ENCODE measurements at places on chromosomes 7 and 10.

- DNase-seq = no peak
Measured at GRCh38 chr7:409339-410281, 110.0 kb downstream of the PDGFA start.

- DNase-seq = no peak
Measured at GRCh38 chr7:130426564-130426963, 14.3 kb downstream of the CEP41 start.

- no peak for DNase-seq
Measured at GRCh38 chr7:72429316-72429715, 17.2 kb upstream of the CALN1 start.

DNA sequence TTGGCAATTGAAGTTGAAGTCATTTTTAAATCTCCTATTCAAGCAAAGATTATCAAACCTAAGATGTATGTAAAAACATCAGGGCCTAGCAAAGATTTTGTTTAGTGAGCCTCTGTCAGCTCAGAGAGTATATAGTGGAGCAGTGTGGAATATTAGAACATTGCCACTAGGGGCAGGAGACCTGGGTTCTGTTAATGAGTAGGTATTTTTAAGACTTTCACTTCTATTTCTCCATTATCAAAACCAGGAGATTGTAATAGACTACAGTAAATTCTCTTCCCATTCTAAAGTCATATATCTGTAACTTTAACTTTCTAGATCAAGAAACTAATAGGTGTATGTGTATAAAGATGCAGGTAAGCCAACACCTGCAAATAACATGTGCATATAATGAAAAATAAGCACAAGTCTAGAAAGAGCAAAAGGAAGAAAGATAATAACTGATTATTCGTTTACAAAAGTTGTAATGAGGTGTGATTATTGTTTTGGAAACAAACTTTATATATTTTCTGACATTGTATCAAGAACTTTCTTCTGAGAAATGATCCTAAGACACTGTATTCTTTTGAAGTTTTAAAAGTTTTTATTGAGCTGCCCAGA is 64.4 kb downstream of the KCND2 start:
- DNase-seq = no peak

GRCh38 chr10:21238044-21238443 is 287.4 kb downstream of the SKIDA1 start:
- no peak for DNase-seq

GRCh38 chr7:138527746-138528223 is 67.7 kb downstream of the TRIM24 start:
- no peak for DNase-seq

- no peak for DNase-seq
Measured at GRCh38 chr7:7228967-7229366, 46.6 kb downstream of the C1GALT1 start.

- no peak for DNase-seq
Measured at GRCh38 chr7:74494076-74494548, 40.4 kb downstream of the GTF2IRD1 start.

DNA sequence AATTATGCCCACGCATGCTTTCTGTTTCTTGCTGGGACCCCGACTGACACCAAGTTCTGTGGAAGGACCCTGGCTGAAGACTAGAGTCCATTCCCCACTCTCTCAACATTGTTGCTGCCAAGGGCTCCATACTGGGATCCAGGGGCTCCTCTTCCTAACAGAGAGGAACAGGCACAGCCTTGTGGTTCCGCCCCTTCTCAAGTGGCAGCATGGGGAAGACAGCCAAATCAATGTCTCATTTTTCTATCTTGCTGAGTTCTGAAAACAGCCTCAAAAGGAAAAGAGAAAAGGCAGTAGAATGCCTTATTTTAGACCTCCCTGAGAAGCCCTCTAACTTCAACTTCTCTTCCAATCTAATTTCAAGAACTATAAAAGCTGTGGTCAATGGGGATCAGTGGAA is 23.7 kb upstream of the LAMB1 start:
- no peak for DNase-seq

GRCh38 chr7:71403202-71403946 is 271.4 kb downstream of the GALNT17 start:
- DNase-seq = no peak

GRCh38 chr7:2613098-2613930 is 18.5 kb upstream of the TTYH3 start:
- no peak for DNase-seq

DNA sequence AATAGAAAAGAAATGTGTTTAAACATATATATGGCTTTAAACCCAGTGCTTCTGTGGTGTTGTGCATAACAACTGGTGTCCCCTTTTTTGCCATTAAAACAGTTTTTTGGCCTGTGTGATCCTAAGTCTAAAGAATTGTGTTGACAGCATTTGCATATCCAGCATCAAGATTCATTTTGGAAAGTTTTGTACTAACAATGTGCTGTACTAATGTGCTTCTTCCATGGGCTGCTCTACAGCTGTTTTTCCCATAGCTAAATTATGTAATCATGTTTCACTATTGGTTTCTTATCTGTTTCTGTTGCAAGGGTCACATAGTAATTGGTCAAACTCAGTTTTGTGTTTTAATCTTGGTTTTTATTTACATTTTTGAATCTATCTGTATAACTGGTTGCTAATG is 5.5 kb downstream of the CNNM2 start:
- DNase-seq = no peak

GRCh38 chr10:104322416-104322782 is 15.9 kb downstream of the ITPRIP start:
- no peak for DNase-seq

GRCh38 chr10:45673074-45673648 is 589 bp upstream of the ZFAND4 start:
- DNase-seq = no peak

GRCh38 chr7:131294553-131294952 is 33.1 kb upstream of the MKLN1 start:
- no peak for DNase-seq

- no peak for DNase-seq
Measured at GRCh38 chr7:44757311-44757710, 8.7 kb downstream of the ZMIZ2 start.

DNA sequence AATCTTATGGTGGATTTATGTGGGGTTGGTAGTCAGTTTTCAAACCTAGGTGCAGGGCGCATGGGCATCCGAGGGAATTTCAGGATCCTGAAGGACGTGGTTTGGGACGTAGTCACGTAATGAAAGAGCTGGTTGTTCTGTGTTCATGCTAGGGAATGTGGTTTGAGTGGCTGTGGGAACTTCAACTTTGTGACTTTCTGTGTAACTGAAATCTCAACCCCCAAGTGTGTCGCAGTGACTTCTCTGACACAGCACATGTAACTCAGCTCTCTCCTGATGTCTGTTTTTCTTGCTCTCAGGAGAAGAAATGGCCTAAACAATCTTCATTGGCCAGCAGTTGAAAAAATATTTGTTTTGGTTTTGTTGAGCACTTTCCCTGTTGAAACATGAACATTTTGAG is 199.0 kb downstream of the PTEN start:
- DNase-seq = no peak

GRCh38 chr7:77839919-77840318 is 41.3 kb downstream of the PHTF2 start:
- DNase-seq = no peak

GRCh38 chr7:68485253-68485917 is 1112.9 kb upstream of the AUTS2 start:
- no peak for DNase-seq

DNA sequence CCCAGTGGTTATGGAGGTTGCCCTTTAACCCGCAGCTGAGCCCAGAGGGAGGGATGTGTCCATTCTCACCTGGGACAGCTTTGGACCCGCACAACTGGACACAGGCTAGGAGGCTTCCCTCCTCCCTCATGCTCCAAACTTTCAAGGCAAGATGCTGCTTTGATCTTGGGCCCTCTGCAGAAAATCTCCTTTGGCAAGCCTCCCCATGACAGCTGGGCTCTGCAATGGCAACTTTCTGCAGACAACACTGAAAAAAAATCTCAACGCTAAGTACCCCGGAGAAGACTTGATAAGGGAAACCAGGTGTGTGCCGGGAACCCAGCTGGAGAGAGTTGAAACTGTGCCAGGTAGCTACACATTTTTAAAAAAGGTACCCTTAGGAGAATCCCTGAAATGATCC is 610.1 kb downstream of the LRMDA start:
- no peak for DNase-seq

DNA sequence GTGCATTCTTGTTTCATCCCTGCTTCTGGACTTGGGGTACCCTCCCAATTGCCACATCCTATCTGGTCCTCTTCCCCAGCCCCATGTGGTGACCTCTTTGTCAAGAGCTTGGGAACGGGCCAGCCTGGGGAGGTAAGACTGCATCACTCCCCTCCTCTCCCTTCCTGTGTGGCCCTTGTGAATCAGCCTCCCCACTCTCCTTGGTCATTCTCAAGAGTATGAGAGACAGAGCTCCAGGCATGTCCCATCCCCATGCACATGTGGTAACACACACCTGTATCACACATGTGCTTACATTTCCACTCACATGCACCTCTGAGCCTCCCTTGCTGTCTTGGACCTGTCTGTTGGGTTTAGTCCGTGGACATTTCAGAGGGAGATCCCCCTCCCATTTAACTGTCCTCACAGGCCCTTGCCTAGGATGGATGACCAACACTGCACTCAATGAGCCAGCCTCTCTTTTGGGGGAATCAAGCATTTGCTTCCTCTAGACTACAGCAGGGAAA is 2.6 kb downstream of the MRPL43 start:
- DNase-seq = no peak

DNA sequence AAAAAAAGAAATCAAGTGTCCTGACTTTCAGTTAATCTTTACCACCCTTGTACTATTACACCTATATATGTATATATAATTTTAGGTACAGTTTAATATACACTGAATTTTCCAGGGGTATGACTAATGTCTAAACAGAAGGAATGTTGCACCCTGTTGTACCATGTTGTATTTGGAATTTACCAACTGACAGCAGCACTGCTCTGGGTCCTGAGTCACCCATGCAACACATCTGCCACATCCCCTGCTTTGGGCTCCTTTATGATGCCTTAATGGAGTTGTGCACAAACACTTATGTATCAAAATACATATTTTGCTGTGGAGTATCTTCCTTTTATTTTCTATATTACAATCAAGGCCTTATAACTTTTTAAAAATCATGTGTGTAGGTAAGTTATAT is 21.2 kb downstream of the YAE1 start:
- no peak for DNase-seq

GRCh38 chr7:116227678-116228239 is 17.4 kb downstream of the TES start:
- no peak for DNase-seq

GRCh38 chr10:75350791-75351190 is 50.8 kb downstream of the ZNF503 start:
- no peak for DNase-seq

- no peak for DNase-seq
Measured at GRCh38 chr10:35940141-35941041, 298.3 kb upstream of the FZD8 start.

- no peak for DNase-seq
Measured at GRCh38 chr7:143085109-143085508, 33.0 kb downstream of the OR6V1 start.

DNA sequence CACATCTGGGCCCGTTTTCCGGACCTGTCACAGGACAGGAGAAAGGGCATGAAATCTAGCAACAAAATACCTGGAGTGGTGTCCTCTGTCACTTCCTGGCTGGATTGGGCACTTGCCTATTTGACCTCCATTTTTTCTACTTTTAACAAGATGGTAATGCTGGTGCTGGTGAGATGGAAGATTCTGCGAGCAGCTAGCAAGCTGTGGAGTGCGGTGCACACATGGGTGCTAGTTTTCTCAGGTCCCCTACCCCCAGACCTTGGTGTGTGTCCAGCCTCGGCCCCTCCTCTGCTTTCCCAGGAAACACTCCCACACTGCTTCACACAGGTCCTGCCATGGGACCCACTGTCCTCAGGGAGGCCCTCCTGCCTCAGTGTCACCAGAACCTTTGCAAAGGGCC is 87.7 kb downstream of the WDR11 start:
- DNase-seq = no peak

- no peak for DNase-seq
Measured at GRCh38 chr7:115496006-115496405, 534.6 kb downstream of the TFEC start.

GRCh38 chr7:108137993-108138392 is 7.8 kb upstream of the LAMB4 start:
- DNase-seq = no peak

- no peak for DNase-seq
Measured at GRCh38 chr10:15849316-15849715, 11.0 kb downstream of the MINDY3 start.

DNA sequence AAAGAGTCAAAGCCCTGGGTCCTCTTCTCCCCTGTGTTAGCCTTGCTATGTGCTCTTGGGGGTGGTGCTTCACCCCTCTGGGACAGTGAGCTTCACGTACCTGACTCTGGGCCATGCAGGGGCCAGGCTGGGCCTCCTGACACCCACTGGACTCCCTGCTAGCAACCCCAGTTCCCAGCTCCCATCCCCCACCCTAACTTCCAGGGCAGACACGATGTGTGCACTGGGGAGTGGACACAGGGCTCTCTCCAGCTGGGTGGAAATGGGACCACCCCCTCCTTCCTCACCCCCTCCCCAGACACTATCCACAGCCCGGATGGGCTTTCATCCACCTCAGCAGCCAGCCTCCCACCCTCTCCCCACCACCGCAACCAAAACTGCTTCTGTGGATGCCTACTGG is 113.0 kb upstream of the ZNF479 start:
- no peak for DNase-seq

- peak; percentile 35 for DNase-seq
Measured at GRCh38 chr10:97689559-97690020, 2.5 kb upstream of the AVPI1 start.

- no peak for DNase-seq
Measured at GRCh38 chr7:47008461-47008860, 573.5 kb downstream of the TNS3 start.

DNA sequence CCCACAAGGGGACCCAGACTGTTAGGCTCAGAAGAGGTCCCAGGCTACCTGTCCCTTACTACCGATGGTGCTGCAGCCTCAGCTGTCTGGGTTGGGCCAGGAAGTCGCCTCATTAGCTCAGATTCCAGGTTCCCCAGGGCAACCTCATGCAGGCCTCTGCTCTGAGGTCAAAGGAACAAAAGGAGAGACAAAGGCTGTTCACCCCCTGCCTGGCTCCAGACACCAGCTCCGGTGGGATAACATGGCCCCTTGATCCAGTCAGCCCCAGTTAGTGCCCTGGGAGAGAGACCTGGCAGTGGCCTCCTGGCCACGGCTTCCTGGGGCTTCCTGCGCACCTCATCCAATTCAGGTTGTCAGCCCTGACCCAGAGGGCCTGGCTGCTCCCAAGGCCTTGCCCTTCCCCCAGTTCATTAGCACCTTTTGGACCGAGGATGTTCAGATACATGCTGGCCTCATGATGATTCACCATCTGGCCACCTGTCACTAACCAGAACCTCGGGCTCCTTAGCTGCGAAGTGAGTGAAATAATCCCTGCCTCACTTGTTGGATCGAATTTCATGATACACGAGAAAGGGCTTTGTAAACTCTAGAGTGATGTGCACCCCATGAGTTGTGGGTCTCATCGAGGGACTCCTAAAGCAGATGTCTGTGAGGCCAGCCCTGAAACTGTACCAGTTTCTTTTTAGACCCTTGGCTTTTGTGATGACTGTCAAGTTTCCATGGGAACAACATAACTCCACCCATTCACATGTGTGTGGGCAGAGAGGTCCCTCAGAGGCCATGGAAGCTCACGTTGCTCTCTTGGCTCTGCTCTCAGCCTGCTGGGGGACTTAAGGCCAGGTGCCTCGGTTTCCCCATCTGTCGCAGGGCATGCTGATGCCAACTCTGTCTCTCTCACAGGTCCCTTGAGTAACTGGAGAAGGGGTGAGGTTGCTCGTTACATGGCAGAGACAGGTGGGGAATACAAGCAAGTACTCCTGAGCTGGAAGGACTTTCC is 79.5 kb upstream of the PCBD1 start:
- DNase-seq = no peak

Measured in GOT3 (cell line).